Naive thymus-derived CD8-positive, alpha-beta T cell (primary cell): ENCODE measurements at places on chromosomes 6 and 20.

- DNase-seq: no peak
Measured at GRCh38 chr6:169529931-169530751, 171.7 kb downstream of the WDR27 start.

DNA sequence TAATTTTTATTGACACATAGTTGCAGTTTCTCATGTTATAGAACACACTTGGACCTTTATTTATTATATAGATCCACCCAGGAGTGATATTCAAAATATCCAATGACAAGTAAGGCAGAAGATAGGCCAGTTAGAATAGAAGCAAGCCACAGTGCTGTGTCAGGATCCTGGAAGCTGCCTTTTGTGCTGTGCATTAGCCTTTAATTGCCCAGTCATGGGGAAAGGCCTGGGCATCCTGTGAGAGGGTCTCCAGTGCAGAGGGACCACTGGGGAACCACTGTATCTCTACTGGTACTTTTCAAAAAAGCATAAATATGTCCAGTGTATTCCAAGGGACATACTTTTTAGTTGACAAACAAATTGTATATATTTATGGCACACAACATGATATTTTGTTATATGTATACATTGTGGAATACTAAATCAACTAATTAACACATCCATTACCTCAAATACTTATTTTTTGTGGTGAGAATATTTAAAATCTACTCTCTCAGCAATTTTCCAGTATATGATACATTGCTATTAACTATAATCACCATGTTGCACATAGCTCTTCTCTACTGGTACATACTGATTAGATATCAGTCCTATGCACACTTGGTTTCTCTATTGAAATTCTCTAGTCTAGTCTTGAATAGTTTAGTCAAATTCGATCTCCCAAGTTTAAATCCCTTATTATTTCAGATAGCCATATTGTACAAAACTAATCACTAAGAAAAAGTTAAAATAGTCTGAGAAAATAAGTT, 59.5 kb downstream of the CDC40 start:
- no peak for DNase-seq

GRCh38 chr6:132418235-132418965, 17.1 kb upstream of the MOXD1 start:
- no peak for DNase-seq

DNA sequence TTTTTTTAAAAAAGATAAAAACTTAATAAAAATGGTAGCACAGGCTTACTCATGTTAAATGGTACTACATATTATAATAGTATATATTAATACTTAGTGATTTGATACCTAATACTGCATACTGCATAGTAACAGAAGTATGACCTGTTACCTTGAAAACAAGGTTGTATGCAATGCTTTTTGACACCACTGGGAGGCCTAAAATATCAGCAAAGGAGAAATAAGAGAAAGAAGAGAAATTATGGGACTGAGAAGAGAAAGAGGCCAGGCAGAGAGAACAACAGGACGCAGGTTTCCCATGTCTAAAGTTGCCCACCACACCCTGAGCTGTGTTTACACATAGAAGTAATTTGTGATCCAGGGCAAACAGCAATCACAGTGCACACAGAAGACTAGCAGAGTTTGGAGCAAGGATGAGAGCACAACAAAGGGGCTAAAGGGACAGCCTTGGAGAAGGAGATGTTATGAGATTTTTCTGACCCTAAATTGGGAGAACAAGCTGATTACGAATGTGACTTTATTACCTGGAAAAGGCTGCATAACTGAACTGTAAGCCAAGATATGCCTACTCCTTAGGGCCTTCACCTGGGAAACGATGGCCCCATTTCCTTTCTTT, 73.2 kb downstream of the ROS1 start:
- DNase-seq: no peak

GRCh38 chr6:14276071-14276470, 158.5 kb downstream of the CD83 start:
- DNase-seq: no peak

- no peak for DNase-seq
Measured at GRCh38 chr20:11832851-11833250, 84.8 kb upstream of the BTBD3 start.

- no peak for DNase-seq
Measured at GRCh38 chr20:9200196-9200595, 131.3 kb downstream of the PLCB4 start.

DNA sequence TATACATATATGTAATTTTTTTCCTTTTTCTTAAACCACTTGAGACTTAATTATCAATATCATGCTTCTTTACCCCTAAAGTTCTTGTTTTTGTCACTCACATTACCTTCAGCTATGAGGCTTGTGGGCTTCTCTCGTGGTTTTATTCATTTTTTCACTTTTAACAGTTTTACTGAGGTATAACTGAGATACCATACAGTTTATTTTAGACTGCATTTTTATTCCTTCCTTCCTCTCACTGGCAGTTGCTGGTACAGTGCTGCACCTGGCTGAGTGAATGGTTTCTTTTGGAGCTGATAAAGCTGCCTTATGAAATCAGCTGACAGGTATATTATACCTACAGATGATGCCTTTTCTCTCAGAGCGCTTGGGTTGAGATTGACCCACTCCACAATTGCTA, 54.4 kb downstream of the LRP11 start:
- no peak for DNase-seq

DNA sequence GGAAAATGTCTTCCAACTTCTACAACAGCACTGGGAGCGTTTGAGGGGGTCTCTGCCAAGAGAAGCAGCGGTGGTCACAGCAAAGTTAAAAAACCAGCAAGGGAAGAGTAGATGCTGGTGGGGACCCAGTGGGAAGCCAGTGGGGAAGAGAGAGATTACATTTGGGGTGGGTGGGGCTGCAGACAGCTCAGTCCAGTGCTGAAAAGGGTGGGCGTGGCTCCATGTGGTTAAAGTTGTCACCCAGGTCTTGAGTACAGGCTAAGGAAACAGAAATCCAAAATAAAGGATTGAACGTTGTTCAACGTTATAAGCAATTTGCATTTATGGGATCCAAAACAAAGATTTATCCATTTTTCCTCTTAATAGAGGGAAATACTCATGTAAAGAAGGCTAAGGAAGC, 106.3 kb upstream of the LY86 start:
- DNase-seq: no peak

GRCh38 chr20:62688855-62689460, 19.7 kb upstream of the NTSR1 start:
- no peak for DNase-seq

- no peak for DNase-seq
Measured at GRCh38 chr6:4781426-4781825, 5.2 kb downstream of the CDYL start.

- no peak for DNase-seq
Measured at GRCh38 chr20:35180266-35180665, 8.4 kb downstream of the PROCR start.

DNA sequence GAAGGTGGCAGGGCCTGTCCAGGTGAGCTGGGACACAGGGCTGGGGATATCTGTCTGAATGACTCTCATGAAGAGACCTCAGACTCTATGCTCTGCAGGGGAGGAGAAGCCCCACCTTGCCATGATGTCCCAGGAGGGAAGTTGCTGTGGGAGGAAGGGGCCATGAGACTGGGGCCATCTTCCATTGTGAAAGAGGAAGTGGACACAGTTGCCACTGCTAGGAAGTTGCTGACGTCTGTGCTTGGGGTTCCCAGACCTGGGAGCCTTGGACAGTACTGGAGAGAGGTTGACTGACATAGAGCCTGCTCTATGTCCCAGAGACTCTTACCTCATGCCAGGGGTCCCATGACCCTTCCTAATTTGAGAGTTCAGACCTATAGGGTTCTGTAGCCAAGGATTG, 24.5 kb downstream of the SIRPB1 start:
- no peak for DNase-seq

GRCh38 chr6:129684903-129685661, 24.9 kb downstream of the ARHGAP18 start:
- no peak for DNase-seq

- no peak for DNase-seq
Measured at GRCh38 chr6:132218059-132218696, 183.1 kb downstream of the MOXD1 start.

- no peak for DNase-seq
Measured at GRCh38 chr20:13348311-13349234, 127.5 kb downstream of the ISM1 start.

DNA sequence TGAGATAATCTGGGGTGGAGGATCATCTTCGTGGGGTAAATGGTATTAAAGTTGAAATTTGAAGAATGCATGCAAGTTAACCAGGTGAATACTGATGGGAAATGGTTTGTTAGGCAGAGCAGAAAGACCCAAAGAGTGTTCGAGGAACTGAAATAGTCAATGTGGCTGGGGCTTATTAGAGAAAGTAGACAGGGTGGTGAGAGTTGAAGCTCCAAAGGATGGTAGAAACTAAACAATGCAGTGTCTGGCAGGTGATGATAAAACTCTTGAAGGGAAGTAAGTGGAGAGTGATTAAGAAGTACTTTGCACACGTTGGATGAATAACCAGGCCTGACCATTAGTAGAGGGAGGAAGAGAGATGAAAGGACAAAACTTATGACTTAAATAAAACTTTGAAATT, 39.8 kb upstream of the CENPW start:
- DNase-seq: no peak

DNA sequence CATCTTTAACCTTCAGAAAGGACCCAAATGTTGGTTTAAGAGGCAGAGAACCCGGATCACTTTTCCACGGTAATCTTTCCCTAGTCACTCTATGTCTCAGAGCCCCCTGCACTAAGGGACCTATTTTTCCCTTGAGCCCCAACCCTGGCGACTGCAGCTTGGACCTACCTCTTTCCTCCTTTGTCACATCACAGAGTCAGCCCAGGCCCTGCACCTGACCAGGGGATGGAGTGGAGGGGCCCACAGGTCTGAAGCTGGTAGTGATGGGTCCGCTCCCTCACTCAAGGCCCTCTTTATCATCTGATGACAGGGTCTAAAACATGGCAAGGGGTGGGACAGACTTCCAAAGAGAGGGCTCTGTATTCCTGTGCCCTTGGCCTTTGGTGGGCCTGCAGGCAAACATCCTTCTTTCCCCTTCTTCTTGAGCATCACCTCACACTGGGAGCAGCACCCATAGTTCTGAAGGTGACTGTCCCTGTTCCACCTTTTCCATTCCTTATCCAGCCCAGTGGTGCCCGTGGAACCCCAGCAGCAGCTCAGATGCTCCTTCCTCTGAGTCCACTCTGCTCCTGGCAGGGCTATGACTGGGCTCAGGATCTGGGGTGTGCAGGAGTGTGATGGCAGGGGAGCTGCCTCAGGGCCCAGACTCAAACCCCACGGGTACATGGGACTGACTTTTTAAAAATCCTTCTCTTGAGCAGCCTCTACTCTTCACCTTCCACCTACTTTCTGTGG, 6.3 kb downstream of the RAET1L start:
- DNase-seq: no peak

GRCh38 chr6:133787859-133788505, 100.9 kb upstream of the TCF21 start:
- no peak for DNase-seq

DNA sequence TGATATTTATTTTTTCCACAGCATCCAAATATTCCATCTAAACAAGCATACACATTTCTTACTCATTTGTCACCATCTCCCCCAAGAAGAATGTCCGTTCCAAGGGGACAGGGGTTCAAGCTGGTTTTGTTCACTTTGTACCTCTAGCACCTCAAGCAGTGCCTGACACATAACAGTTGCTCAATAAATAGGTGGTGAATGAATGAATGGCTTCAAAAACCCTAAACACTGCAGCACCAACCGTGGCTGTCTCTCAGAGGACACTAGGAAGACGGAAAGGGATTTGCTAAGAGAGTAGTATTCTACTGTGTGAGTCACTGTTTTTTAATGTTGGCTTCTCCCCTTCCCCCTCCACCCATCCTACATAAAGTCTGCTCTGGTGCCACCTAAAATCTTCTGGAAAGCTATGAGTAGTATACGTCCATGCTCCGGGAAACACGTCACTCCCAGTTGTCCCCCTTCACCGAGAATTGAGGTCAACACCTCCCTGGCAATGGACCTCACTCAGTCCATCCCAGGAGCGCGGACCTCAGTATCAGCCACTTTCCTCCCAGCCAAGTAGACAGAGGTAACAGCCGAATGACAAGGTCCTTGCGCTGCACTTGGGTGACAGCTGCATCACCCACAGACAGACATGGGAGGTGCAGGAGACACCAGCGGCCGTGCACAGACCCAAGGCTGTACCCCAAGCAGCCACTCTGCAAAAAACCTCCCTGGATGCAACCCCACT, 107.4 kb downstream of the PREX1 start:
- DNase-seq: no peak

GRCh38 chr6:119360262-119360915, 10.8 kb upstream of the MAN1A1 start:
- DNase-seq: no peak

DNA sequence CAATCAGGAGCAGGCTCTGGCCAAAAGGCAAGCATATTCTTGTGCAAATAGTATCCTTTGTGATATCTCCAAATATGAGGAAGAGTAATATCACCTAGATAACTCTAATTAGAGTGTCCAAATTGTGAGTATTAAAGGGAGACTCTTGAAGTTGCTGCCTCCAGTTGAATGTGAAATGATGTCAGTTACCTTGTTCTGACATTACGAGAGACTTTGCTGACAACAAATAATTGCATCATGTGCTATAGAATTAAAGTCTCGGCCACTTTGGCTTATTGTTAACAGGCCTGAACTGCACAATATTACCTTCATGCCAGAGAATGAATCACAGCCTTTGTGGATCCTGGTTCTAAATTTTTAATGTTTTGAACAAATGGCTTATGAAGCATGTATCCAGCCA, 106.5 kb downstream of the AIG1 start:
- no peak for DNase-seq

- no peak for DNase-seq
Measured at GRCh38 chr6:38364127-38364526, 275.6 kb downstream of the BTBD9 start.

GRCh38 chr6:151627689-151628444, 134.1 kb downstream of the CCDC170 start:
- DNase-seq: no peak

DNA sequence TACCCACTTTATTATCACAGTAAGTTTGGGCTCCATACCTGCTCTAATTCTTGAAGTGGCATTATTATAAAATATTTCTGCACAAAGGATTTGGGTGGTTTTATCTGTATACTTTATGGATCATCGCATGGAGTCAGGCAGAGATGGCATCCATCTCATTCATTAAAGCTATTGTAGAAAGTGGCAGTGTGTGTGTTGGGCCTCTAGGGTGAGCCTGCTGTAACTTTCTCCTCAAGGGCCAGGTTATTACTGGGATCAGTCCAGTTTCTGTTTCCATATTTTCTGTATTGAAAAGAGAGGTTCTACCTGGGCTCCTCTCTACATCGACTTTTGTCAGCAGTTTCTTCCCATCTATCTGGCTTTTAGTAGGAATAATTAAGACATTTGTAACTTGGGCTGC, 511.1 kb downstream of the MMUT start:
- no peak for DNase-seq

DNA sequence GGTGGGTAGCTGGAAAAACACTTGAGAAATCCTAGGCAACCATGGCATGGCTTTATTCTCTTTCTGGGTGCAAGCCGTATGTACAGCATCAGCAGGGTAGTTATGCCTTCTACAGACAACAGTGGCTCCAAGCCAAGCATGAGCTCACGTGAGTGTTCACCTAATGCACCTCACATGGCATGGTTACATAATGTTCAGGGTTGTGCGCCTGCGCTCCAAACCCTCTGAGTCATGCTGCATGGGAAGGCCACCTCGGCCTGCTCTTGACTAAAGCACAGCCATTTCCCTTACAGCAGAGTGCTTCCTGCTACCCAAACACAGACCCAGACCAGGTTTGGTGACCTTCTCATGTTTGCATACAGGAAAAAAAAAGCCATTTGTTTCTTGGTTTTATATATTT, 96.2 kb downstream of the VIP start:
- DNase-seq: no peak

GRCh38 chr20:24672886-24673677, 203.7 kb downstream of the SYNDIG1 start:
- DNase-seq: no peak
